ENCODE measurements at places on chromosomes 4 and X. TPM values are rescaled to one million over a fixed set of nuclear protein-coding genes. Genes with fewer than 3 reads are reported as not detected.

DNA sequence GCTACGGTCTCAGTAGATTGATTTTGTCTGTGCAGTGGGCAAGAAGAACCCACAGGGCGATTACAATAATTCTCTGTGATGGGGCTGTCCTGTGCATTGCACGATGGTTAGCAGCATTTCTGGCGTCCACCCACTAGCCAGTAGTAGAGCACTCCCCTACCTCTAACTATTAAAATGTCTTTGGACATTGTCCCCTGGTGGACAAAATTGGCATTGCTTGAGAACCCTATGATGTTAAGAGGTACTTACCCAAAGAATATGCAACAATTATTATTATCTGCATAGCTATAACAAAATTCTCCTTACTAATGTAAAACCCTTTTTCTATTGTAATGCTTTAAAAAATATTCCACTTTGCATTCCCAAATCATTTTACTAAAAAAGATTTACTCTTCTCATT lies 109.5 kb upstream of the VCX3A start:
- no peak for DNase-seq

- DNase-seq = no peak
These were observed 11.8 kb downstream of the AKAP4 start for GRCh38 chrX:50188859-50189600.

GRCh38 chr4:14193601-14194000 lies 566.1 kb upstream of the BOD1L1 start:
- no peak for DNase-seq

GRCh38 chr4:125620066-125620860 lies 305.5 kb downstream of the FAT4 start:
- no peak for DNase-seq

- no peak for DNase-seq
These were observed 370.2 kb upstream of the SPANXN4 start for GRCh38 chrX:142655507-142655906.

The NALF2 gene
- 0.19 TPM for total RNA-seq

The PF4V1 gene
- total RNA-seq = not detected

The GPR78 gene
- not detected for total RNA-seq
